Liver (tissue), 10 donors: ENCODE measurements at places on chromosomes 16 and 17.

- no peak for DNase-seq
Observed at GRCh38 chr17:15740570-15741120, 8.6 kb downstream of the TBC1D26 start.

DNA sequence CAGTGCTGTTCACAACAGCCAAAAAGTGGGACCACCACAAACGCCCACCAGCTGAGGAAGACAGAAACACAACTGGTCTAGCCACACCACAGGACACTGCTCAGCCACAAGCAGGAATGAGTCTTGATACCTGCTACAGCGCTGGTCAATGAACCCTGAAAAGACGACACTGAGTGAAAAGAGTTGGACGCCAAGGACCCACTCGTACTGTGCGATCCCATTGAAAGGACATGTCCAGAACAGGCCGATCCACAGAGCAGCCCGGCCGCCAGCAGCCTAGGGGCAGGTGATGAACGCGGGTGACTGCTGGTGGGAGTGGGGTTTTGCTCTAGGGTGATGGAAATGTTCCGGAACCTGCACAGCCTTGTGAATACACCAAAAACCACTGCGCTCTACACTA is 10.6 kb upstream of the SLC38A8 start:
- no peak for DNase-seq

- DNase-seq, result no peak
Observed at GRCh38 chr17:10025976-10026901, 121.2 kb upstream of the RCVRN start.

- no peak for DNase-seq
Observed at GRCh38 chr16:75256696-75257343, 5.4 kb upstream of the BCAR1 start.

- no peak for DNase-seq
Observed at GRCh38 chr16:67339453-67339852, 12.8 kb downstream of the LRRC36 start.

DNA sequence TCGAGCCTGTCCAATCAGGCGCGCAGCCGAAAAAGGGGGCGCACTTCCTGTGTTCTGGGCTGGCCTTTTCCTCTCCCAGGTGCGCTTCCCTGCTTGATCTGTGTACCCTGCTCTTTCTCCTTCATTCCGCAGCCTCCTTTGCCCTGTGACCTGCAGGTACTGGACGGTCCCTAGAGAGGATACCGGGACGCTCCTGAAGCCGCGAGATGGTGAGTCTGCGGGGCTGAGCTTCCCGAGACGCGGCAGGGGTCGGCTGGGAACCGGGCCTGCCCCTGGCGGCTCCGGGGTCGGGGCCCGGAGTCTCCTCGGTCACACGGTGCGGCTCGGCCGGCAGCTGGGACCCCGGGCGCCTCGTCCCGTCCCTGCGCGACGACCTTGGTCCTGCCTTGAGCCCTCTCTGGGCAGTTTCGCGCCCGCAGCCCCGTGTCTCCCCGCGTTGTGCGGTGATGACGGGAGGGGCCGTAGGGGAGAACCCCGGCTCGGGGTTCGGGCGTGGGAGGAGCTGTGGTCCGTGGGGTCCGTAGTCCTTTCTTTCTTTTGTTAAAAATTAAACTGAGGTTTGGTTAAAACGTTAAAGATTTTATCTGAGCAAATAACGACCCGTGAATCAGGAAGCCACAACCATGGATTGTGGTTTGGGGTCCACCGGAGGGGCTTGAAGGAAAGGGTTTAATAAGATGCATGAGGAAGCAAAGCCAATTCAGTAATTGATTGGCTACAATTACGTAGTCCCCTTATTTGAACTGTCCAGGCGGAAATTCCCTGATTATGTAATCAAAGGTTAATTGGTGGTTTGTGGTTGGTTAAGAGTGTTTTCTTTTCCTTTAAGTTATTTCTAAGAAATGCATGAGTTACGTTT is 172.8 kb upstream of the ZNF267 start:
- DNase-seq, result peak; percentile 89

GRCh38 chr17:50276588-50277356 is 2.5 kb downstream of the TMEM92 start:
- DNase-seq, result no peak

- DNase-seq, result no peak
Observed at GRCh38 chr17:18177722-18178121, 5.9 kb upstream of the ALKBH5 start.

GRCh38 chr16:30724641-30725417 is 23.4 kb upstream of the PHKG2 start:
- DNase-seq, result no peak

GRCh38 chr17:31559584-31560501 is 168.4 kb downstream of the RAB11FIP4 start:
- no peak for DNase-seq

DNA sequence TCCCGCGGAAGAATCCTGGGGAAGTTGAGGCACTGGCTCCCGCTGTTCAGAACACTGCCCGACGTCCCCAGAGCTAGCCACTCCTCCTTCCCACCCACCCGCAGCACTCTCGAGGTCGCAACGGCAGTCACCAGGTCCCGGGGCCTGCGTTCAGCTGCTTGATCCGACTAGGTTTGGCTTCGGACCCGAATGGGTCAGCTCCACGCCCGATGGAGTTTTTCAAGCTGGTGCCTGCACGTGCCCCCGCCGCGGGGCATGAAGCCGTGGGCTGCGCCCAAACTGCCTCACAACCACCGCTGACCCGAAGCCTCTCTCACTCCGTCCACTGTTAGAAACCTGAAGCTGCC is 12.4 kb upstream of the ODF4 start:
- no peak for DNase-seq

DNA sequence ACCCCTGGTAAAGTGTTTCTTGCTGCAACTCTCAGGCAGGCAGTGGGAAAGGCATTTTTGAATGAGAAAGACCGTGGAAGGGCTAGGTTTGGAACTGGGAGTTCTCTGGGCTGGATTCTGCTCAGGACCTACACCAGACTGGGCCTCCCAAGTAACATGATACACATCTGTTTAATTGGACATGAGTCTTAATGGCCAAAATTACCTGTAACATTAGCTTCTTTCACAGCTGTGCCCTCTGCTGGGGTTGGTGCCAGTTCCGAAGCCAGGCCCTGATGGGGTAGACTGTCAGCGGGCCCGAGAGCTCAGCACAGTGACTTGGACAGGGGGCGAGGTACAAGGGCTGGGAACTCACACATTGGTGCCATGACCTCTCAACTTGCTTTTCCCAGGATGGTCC is 118.9 kb upstream of the IRX3 start:
- DNase-seq, result no peak

- no peak for DNase-seq
Observed at GRCh38 chr17:18028114-18028951, 10.6 kb downstream of the ATPAF2 start.

DNA sequence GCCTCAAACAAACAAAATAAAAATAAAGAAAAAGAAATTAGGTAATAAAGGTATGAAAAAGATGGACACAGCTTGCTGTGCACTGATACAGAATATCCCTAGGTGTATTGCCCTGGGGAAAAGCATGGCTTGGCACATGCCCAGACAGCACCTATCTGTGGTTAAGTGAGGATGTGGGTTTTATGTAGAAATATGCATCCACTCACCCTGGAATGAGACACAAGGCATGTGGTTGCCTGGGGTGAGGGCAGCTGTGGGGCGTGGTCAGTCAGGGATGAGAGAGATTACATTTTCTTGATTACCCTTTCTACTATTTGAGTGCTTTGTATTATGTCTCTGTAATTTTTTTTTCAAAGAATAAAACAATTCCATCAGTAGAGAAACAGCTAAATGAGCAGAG is 6.9 kb downstream of the PLLP start:
- DNase-seq, result no peak

DNA sequence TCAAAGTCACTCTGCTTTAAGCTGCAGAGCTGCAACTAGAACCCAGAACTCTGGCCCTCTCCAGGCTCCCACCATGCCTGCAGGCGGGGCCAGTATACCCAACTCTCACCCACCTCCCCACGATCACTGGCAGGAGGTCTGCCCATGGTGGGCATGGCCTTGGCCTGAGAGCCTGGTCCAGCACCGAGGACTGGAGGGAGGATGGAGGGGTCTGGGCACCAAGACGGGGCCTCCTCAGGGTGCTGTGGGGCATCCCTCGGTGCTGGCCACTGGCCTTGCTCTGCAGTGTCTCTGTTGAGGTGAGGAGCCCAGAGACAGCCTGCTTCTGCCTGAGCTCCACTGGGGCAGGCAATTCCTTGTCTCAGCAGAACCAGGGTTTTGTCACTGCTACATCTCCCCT is 1.5 kb upstream of the KRT16 start:
- DNase-seq, result no peak

GRCh38 chr17:69448431-69449102 is 34.1 kb downstream of the MAP2K6 start:
- no peak for DNase-seq

DNA sequence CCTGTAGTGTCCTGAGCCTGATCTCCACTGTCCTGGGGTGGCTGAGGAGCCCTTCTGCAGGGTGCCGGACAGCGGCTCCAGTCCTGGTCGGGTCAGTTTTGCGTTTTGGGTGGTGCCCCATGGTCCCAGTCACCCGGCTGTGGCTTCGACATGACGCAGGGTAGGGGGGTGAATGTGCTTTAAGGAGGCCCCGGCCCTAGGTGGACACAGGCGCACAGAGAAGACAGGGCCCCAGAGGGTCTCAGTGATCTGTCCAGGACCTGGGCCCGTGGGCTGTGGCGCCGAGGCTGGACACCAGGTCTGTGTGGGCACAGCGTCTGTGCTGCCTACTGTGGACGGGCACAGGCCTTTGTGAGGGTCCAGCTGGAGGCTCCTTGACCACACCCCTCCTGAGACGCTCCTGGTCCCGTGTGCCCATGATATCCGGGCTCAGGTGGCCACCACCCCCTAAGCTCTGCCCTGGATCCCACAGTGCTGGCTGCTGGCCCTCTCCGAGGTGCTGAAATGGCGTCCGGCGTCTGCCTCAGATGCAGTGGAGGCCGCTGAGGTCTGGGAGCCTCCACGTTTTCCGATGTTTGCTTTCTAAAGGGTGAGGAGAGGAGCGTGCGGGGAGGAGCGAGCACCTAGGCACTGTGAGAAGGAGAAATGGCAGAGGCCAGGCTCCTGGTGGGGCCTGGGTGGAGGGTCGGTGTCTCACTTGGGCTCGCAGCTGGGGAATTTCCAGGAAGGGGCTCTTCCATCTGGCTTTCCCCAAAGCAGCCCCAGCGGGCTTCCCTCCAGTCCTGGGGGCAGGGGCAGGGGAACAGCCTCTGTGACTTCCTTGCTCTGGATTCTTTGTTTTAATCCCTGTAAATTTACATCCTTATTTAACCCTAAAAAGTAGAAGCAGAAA is 56.1 kb upstream of the ACSF3 start:
- peak; percentile 52 for DNase-seq

DNA sequence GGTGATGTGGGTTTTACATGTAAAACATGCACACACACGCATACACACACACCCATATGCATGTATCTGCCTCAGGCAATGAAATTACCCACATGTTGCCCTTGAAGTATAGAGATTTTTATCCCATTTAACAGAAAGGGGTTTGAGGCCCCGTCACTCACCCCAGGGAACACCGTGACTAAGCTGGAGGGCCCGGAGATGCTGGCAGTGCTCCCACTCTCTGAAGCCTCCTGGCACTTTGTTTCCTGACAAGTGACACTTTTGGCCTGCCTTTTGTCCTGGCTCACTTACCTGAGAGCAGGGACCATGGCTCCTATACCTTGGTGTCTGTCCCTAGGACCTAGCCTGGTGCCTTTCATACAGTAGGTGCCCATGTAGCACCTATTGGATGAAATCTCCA is 50.0 kb upstream of the TNRC6C start:
- DNase-seq, result no peak

DNA sequence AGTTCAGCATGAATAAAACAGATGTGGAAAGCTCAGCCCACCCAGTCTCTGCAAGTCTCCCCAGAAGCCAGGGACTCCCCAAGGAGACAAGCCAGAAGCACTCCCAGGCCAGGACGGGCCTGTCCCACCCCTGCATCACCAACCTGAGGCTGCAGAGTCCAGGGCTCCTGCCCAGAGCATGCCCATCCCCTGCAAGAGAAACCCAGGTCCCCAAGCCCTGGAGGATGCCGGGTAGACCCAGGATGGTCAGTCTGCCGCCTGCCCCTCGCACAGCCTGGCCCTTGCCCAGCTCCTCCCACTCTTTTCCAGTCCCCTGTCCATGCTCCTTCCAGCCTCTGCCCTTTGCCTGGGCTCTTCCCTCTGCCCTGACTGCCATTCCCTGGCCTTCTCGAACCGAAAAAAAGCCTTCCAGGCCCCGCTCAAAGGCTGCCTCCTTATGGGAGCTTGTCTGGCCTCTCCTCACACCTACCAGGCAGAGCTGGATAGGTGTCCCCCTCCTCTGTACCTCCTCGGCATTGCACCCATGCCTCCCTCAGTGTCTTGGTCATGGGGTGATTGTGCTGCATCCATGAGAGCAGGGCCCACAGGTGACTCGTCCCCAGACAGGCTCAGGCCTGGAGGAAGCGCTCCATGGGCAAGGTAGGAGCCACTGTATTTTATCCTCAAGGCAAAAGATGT is 44.8 kb downstream of the BEAN1 start:
- DNase-seq, result no peak

GRCh38 chr16:8941718-8942344 is 21.9 kb downstream of the USP7 start:
- no peak for DNase-seq

DNA sequence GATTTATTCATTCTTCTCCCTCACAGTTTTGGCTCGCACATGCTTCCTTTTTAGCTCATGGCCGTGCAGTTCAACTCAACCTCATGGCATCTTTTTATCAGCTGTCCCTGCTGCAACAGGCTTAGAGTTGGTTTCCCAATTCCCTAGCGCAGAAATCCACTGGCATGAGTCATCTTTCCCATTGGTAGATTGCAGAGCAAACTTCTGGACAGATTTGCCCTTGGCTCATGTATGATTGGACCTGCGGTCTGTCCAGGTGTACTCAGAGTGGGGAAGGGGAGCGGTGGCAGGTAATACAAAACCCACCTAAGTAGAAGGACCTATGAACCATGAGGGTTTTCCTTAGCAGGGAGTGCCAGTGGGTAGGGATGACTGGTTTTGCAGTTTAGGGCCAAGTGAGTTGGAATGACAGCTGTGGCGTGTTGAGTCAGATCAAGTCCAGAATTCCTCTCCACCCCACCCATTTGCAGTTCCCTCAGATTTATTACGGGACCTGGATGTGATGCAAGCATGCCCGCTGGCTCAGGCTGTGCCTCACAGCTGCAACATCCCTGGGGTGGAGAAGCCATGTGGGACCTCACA is 584.7 kb downstream of the WWOX start:
- DNase-seq, result no peak

GRCh38 chr17:41948762-41949460 is 17.7 kb upstream of the CNP start:
- no peak for DNase-seq

DNA sequence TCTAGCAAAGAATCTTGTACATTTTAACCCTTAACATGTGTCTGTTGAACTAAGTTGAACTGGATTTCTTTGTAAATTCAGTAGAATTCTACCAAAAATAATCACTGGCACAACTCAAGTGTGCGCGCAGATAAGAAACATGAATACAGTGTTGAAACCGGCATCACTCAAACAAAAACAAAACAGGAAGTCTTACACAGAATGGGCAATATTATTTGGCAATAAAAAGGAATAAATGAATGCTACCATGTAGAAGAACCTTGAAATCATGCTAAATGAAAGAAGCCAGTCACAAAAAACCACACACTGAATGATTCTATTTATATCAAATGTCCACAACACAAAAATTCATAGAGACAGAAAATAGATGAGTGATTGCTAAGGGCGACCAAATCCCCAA is 102.9 kb upstream of the ZFHX3 start:
- no peak for DNase-seq

- DNase-seq, result no peak
Observed at GRCh38 chr17:38899421-38899820, 26.0 kb upstream of the LASP1NB start.
